Activated CD8-positive, alpha-beta T cell treated with anti-CD3 and anti-CD28 coated beads, Interleukin-2, amount 10 ng/mL, durations not matched to agents 7 days and 5 days (primary cell): ENCODE measurements at places on chromosomes 3 and 15.

- peaks cover 29% of the 10 kb centered on the region for H3K4me1 ChIP-seq
- DNase-seq: peak; percentile 59
- H3K27ac ChIP-seq: peak overlapping the region; percentile 83
- no peak overlapping the region for H3K4me3 ChIP-seq
These were observed 34.8 kb downstream of the ATG7 start for GRCh38 chr3:11306817-11307589.

- H3K36me3 ChIP-seq: no peaks in the 10 kb centered on the region
- no peaks in the 10 kb centered on the region for H3K4me1 ChIP-seq
- no peak for DNase-seq
- H3K4me3 ChIP-seq: no peak overlapping the region
- no peak overlapping the region for H3K27ac ChIP-seq
- no peaks in the 10 kb centered on the region for H3K27me3 ChIP-seq
These were observed 407.5 kb upstream of the WNT5A start for GRCh38 chr3:55894605-55895004.

DNA sequence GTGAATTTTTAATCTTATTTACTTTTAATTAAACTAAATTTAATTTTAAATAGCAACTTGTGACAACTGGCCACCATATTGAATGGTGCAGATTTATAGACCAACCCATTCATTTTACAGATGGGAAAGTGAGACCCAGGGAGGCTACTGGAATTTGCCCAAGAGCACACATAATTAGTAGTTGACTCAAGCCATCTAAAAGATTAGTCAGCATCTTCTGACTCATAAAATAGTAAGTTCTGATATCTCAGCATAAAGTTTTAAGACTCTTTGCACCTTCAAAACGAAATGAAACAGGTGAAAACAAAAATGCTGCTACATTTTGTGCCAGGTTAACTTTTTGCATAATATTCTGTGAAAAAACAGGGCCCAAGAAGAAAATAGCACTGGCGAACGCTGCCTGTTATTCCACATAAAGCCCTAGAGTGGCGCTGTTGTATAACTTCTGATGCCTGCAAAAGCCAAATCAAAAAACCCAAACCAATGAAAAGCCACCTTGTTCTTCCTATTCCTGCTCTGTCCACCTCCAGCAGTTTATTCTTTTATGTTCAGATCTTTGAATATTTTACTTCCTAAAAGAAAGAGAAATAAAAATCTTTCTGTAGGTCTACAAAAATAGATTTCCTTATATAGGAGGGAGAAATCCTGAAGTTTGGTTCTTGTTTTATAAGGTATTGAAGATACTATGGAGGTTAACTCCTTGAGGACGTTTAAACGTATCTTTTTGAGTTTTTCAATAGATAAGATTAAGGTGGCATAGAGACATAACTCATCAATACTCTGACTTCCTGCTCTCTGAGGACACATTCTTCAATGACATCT, 62.8 kb downstream of the OTOL1 start:
- H3K36me3 ChIP-seq: no peaks in the 10 kb centered on the region
- no peaks in the 10 kb centered on the region for H3K27me3 ChIP-seq
- peak; percentile 25 for DNase-seq
- no peak overlapping the region for H3K4me3 ChIP-seq

DNA sequence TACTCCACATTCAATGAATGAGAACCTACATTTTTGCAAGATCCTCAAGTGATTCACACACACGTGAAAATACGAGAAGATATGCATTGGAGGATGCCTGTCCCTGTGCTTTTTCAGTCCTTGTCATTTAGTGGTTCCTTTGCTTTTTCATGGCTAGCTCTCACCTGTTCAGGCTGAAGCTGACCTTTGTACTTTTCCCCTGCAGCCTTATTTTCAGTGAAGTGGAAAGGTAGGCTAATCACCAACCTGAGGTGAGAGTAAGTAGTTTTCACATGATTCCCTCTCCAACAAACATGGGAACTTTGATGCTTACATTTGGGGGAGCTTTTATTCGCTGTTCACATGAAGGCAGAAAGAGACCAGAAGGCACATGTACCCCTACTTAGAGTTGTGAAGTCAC, 8.3 kb downstream of the ITPR1 start:
- H3K36me3 ChIP-seq: peaks cover 42% of the 10 kb centered on the region
- DNase-seq: no peak

GRCh38 chr3:157418104-157418503, 18.5 kb upstream of the PTX3 start:
- no peak for DNase-seq
- no peaks in the 10 kb centered on the region for H3K4me1 ChIP-seq
- H3K4me3 ChIP-seq: no peak overlapping the region
- no peak overlapping the region for H3K27ac ChIP-seq
